ENCODE measurements at places on chromosomes 3 and 15. TPM values are rescaled to one million over a fixed set of nuclear protein-coding genes. Genes with fewer than 3 reads are reported as not detected.

Gene SCN11A
- total RNA-seq, result 0.63 TPM

DNA sequence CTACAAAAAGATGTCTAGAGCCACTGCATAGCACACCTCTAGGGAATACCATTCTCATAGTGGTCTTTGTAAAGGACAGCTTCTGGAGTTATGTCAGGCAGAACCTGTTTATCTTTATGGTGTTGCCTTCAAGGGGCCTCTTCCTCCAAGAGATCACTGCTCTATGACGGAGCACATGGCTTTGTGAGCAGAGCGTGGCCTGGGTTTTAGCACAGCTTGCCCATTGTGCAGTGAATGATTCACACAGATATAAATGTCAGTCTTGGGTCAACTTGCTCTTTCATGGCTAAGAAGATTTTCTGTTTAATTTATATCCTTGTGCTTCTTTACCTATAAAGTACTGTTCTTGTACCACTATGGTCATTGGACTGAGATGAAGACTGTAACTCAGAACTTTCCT lies 41.5 kb upstream of the RBMS3 start:
- H3K4me1 ChIP-seq, result no peaks in the 10 kb centered on the region
- no peaks in the 10 kb centered on the region for H3K27me3 ChIP-seq
- H3K36me3 ChIP-seq, result no peaks in the 10 kb centered on the region

Gene RARB
- total RNA-seq, result 17.4 TPM

Gene CIB2
- total RNA-seq, result 48.2 TPM

DNA sequence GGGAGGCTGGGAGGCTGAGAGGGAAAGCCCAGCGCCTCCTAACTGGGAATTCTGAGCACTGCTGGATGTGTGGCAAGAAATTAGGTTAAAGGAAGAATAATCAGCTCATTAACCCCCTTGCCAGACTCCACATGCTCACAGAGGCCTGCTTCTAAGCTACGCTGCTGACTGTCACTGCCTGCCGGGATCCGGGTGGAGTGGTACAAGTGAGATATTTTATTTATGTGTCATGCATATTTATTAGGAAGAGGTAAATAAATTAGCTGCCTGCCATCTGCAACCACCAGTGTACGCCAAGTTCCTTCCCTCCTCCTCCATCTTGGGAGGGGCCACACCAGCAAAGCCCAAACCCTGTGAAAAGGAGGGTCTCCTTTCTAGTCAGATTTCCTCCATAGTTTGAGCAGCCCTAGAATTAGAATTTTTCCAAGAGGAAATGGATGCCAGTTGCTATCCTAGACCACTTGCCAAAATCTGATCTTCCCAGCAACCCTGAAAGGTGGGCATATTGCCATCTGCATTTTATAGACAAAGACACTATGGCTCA lies 43.5 kb upstream of the GRIP2 start:
- DNase-seq, result no peak
- H3K27ac ChIP-seq, result no peak overlapping the region
- H3K4me1 ChIP-seq, result no peaks in the 10 kb centered on the region
- no peak overlapping the region for H3K4me3 ChIP-seq
- H3K36me3 ChIP-seq, result no peaks in the 10 kb centered on the region
- H3K27me3 ChIP-seq, result no peaks in the 10 kb centered on the region

Gene GXYLT2
- 7.9 TPM for total RNA-seq

DNA sequence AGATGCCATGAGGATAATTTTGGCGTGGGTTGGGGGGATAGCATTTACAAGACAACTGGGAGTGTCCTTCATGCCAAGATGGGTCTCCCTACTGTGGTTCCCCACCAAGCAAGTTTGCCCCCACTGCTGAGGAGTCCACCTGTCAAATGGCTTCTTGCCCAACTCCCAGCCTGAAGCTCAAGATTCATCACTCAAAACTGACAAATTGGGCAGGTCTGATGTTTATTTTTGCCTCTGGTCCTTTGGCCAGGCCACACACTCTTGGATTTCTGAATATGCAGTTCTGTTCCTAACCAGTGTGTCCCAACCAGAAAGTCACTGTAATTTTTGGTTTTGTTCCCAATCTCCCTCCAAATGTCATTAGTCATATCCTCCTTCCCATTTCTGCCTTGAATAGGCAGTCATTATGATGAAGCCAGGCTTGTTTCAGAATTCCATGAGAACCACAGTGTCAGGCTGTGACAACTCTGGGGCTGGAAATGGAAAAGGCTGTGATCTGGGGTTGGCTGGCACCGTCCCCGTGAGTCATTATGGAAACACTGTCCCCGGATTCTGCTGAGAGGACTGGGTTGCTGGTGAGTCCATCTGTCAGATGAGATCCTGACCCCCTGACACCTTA lies 29.3 kb upstream of the MEF2A start:
- no peaks in the 10 kb centered on the region for H3K36me3 ChIP-seq
- no peaks in the 10 kb centered on the region for H3K4me1 ChIP-seq
- H3K27ac ChIP-seq, result no peak overlapping the region
- no peak for DNase-seq
- H3K4me3 ChIP-seq, result no peak overlapping the region

Gene COL7A1
- total RNA-seq, result 15.7 TPM

GRCh38 chr15:29104566-29104880 lies 165.1 kb downstream of the NSMCE3 start:
- H3K36me3 ChIP-seq, result no peaks in the 10 kb centered on the region
- DNase-seq, result no peak
- no peaks in the 10 kb centered on the region for H3K4me1 ChIP-seq

Gene GHSR
- not detected for total RNA-seq

DNA sequence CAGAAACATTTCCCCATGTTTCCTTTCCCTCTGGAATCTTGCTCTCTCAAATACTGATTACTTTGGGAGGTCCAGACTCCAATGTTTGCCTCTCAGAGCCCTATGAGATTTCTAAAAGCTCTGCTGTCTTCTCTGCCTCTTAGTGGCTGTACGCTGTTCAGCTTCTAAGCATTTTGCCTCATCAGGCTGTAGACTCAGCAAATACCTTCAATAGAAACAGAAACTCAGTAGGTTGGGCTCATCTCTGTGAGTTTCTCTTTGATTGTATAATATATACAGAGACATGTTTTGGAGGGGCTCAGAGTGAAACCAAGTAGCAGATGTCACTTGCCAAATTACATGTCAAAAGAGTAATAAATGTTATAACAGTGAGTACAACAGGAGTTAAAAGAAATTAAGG lies 380.8 kb upstream of the MEIS2 start:
- no peak overlapping the region for H3K4me3 ChIP-seq
- no peaks in the 10 kb centered on the region for H3K4me1 ChIP-seq
- H3K27me3 ChIP-seq, result no peaks in the 10 kb centered on the region

DNA sequence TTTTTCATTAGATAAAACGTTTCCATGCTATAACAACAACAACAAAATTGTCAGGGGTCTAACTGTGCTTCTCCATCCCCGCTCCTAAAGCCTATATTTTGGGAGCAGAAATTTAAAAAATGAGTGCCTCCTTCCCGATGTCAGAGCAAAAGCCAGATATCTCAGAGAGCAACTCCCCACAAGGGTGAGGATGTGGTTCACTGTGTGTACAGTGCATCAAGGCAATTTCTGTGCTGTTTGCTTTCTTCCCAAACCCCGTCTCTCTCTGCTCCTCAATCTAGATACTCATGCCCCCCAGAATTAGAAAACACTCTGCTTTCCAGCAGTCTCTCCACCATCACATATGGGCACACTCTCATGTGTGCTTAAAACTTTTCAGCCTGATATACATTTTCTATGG lies 76.7 kb upstream of the MBNL1 start:
- H3K36me3 ChIP-seq, result no peaks in the 10 kb centered on the region
- DNase-seq, result no peak
- no peak overlapping the region for H3K27ac ChIP-seq
- no peaks in the 10 kb centered on the region for H3K4me1 ChIP-seq
- peaks cover 52% of the 10 kb centered on the region for H3K27me3 ChIP-seq

- H3K36me3 ChIP-seq, result no peaks in the 10 kb centered on the region
- H3K27me3 ChIP-seq, result peaks cover 17% of the 10 kb centered on the region
- H3K4me3 ChIP-seq, result no peak overlapping the region
- DNase-seq, result no peak
- peaks cover 12% of the 10 kb centered on the region for H3K4me1 ChIP-seq
- no peak overlapping the region for H3K27ac ChIP-seq
Observed at GRCh38 chr15:74122403-74123130, 7.8 kb upstream of the ISLR2 start.

GRCh38 chr3:18008706-18009368 lies 266.4 kb upstream of the TBC1D5 start:
- H3K4me1 ChIP-seq, result peaks cover 4% of the 10 kb centered on the region
- no peaks in the 10 kb centered on the region for H3K27me3 ChIP-seq
- no peak overlapping the region for H3K4me3 ChIP-seq
- no peak overlapping the region for H3K27ac ChIP-seq
- no peak for DNase-seq
- no peaks in the 10 kb centered on the region for H3K36me3 ChIP-seq

Gene SCAANT1
- not detected for total RNA-seq

Gene KLHL6
- 0.40 TPM for total RNA-seq

GRCh38 chr15:55357774-55358173 lies 38.8 kb downstream of the PIGB start:
- no peak for DNase-seq
- no peaks in the 10 kb centered on the region for H3K4me1 ChIP-seq
- H3K36me3 ChIP-seq, result no peaks in the 10 kb centered on the region
- H3K27me3 ChIP-seq, result no peaks in the 10 kb centered on the region
- no peak overlapping the region for H3K4me3 ChIP-seq
- H3K27ac ChIP-seq, result no peak overlapping the region

- H3K27me3 ChIP-seq, result no peaks in the 10 kb centered on the region
- DNase-seq, result no peak
- no peaks in the 10 kb centered on the region for H3K4me1 ChIP-seq
- no peaks in the 10 kb centered on the region for H3K36me3 ChIP-seq
- no peak overlapping the region for H3K27ac ChIP-seq
Observed at GRCh38 chr3:121269389-121269788, 276.4 kb downstream of the POLQ start.

DNA sequence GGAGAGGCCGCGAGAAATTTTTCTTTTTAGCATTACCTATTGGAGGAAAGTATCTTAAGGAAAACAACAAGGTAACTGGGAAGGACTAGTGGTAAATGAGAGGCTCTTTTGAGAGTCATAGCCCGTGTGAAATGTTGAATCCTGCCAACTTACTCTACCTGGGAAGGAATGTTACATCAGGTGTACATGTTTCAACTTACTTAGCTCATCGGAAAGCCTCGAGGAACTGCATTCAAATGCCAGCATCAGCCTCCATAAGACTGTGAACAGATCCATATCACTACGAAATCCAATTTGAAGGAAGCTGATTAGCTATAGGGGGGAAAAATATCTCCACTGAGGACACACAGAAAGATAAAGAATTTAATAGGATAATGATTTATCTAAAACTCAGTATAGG lies 72.3 kb upstream of the PDZRN3 start:
- no peak overlapping the region for H3K4me3 ChIP-seq
- H3K27ac ChIP-seq, result no peak overlapping the region
- H3K4me1 ChIP-seq, result no peaks in the 10 kb centered on the region
- no peak for DNase-seq

DNA sequence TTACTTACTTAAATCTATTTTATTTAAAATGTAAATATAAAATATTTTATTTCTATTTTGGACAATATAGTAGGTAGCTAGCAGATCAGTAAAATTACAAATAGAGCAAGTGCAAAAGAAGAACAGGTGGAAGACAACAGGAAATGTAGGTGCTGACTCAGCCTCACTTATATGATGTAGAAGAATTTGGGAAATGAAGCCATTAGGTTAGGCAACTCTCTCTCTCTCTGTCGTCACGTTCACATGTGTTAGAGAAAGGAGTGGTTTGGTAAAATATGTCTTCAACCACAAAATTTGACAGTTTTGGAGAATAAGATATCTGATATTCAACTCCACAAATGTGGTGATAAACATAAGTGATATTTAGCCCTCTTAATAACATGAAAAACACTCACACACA lies 532.5 kb upstream of the KCNMB2 start:
- no peak overlapping the region for H3K4me3 ChIP-seq
- no peaks in the 10 kb centered on the region for H3K36me3 ChIP-seq
- H3K27me3 ChIP-seq, result no peaks in the 10 kb centered on the region
- H3K27ac ChIP-seq, result no peak overlapping the region

DNA sequence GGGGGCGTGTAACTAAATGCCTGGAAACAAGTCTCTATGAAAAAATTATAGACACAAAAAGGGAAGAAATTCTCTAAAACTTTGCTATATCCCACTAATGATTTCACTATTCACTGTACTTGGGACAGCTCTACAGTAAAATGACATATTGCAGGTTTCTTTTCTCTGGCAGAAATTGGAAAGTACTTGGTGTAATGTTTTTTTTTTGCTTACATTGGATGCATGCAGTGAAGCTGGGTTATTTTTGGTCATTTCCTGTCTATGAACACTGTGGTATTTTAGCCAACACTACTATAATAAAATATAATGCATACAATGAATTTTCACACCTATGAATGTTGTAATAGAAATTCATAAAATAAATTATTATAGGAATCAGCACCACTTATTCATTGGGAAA lies 109.7 kb downstream of the LRRC49 start:
- no peaks in the 10 kb centered on the region for H3K36me3 ChIP-seq
- no peak overlapping the region for H3K4me3 ChIP-seq
- no peaks in the 10 kb centered on the region for H3K27me3 ChIP-seq
- no peak overlapping the region for H3K27ac ChIP-seq
- DNase-seq, result no peak

GRCh38 chr15:100849855-100850218 lies 29.8 kb upstream of the ALDH1A3 start:
- no peaks in the 10 kb centered on the region for H3K4me1 ChIP-seq
- no peak overlapping the region for H3K4me3 ChIP-seq
- no peaks in the 10 kb centered on the region for H3K27me3 ChIP-seq
- H3K36me3 ChIP-seq, result no peaks in the 10 kb centered on the region
- DNase-seq, result no peak

DNA sequence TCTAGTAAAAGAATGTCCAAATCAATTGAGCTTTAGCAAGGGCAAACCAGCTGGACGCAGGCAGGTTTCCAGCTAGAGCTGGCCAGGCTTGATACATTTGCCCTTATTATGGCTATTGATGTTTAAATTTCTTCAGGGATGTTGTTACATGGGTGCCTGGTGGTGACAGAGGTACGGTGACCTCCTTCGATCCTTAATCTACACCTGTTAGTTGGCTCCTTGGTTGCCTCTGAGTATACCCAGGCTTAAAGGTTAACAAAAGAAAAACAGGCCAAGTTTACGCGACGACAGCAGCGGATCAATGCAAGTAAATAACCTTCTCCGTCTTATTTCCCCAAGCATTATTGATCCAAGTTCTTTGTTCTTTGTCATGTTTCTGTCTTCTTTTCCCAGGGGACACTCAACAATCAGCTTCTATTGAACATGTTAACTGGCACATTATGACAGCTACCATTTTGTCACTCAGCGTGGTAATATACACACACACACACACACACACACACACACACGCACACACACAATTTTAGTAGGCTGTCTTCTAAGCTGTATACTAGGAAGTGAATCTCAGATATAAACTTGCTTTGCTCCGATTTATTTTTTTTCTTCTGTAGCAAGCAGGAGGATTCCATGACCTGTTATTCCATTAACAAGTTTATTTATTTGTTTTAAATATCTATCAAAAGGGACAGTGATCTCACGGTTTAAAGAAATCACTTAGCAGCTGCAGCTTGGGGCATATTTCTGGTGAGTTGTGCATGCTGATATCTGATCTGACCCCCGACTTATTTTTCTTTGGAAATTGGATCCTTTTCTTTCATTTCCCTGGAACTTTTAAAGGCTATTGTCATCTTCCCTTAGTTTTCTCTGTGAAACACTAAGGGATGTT lies 844.7 kb downstream of the MCTP2 start:
- H3K36me3 ChIP-seq, result no peaks in the 10 kb centered on the region
- H3K27ac ChIP-seq, result no peak overlapping the region
- DNase-seq, result no peak
- H3K27me3 ChIP-seq, result no peaks in the 10 kb centered on the region

Gene SAMD7
- total RNA-seq, result not detected

All from endodermal cell (in vitro differentiated cells).